ENCODE measurements at places on chromosomes 1 and 21.

DNA sequence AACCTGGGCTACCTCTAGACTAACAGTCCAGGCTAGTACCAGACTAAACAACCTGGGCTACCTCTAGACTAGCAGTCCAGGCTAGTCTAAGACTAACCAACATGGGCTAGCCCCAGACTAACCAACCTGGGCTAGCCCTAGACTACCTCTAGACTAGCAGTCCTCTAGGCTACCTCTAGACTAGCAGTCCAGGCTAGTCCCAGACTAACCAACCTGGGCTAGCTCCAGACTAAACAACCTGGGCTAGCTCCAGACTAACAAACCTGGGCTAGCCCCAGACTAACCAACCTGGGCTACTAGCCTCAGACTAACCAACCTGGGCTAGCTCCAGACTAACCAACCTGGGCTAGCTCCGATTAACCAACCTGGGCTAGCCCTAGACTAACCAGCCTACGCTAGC is 2.0 kb downstream of the TFF2 start:
- no peak for DNase-seq

- peak; percentile 35 for DNase-seq
These were observed 11.5 kb upstream of the PLA2G5 start for GRCh38 chr1:20058531-20058930.

GRCh38 chr1:219555806-219556205 is 57.1 kb downstream of the ZC3H11B start:
- no peak for DNase-seq

DNA sequence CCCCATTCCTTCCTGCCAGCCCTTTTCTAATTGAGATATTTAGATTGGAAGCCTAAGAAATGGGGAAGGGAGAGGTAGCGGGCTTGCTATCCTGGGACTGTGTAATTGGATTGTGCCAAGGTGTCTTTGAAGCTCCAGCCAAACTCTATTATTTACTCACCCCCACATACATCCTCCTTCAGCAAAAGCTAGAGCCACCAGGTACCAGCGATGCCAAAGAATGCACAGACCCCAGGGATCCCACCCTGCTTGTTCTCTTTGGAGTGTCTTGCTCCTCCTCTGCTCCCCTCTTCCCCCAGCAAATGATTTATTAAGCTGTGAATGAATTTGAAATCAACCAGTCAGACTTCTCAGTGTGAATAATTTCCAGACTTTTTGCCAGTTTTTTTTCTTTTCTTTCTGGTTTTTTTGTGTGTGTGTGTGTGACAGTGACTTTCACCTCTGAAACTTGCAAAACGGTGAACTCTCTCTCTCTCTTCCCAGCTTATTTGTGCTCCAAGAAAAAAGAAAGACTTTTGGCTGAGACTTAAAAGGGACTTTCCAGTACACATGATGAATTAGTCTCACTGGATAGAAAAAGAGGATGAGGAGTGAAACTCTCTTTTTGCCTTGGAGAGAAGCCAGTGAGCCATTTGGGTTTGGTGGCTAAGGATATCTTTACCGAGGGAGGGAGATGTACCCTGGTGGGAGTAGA is 1.8 kb downstream of the VASH2 start:
- DNase-seq: no peak

DNA sequence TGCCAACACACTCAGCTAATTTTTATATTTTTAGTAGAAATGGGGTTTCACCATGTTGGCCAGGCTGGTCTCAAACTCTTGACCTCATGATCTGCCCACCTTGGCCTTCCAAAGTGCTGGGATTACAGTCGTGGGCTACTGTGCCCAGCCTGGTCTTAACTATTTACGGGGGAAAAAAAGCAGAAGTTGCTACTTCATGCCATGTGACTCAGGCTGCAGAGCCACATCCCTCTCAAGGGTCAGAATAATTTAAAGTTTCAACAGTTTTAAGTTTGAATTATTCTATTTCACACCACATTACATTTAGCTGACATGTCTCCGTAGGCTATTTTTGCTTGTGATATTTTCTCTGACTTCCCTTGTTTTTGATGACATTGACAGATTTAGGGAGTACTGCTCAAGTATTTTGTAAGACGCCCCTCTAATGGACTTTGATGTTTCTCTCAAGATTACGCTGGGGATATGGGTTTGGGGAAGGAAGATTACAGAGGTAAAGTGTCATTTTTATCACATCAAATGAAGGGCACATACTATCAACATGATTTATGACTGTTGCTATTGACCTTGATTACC is 14.6 kb upstream of the AGBL4 start:
- no peak for DNase-seq
